ENCODE measurements at places on chromosomes 7 and 10.

DNA sequence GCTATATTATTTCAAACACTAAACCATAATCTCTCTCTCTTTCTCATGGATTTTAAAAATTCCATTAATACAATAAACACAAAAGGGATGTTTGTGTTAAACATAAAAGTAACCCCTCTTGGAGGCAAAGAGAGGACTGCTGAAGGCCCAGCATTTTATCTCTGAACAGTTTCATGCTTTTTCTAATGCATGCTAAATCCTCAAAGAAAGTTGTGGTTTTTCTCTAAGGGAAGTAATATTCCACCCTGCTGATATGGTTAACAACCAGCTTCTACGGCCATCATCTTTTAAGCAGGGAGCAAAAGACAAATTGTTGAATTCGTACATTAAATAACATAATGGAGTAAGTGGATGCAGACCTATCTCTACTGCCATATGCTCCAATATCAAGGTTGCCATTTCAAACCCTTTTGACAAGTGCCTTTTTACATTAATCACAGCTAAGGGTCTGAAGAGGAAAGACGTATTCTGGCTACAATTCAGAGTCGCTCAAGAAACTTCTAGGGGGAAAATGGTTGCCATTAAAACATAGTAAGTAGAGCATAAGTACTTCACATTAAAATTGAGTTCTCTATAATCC is 103.1 kb downstream of the SLC25A13 start:
- no peak for DNase-seq

DNA sequence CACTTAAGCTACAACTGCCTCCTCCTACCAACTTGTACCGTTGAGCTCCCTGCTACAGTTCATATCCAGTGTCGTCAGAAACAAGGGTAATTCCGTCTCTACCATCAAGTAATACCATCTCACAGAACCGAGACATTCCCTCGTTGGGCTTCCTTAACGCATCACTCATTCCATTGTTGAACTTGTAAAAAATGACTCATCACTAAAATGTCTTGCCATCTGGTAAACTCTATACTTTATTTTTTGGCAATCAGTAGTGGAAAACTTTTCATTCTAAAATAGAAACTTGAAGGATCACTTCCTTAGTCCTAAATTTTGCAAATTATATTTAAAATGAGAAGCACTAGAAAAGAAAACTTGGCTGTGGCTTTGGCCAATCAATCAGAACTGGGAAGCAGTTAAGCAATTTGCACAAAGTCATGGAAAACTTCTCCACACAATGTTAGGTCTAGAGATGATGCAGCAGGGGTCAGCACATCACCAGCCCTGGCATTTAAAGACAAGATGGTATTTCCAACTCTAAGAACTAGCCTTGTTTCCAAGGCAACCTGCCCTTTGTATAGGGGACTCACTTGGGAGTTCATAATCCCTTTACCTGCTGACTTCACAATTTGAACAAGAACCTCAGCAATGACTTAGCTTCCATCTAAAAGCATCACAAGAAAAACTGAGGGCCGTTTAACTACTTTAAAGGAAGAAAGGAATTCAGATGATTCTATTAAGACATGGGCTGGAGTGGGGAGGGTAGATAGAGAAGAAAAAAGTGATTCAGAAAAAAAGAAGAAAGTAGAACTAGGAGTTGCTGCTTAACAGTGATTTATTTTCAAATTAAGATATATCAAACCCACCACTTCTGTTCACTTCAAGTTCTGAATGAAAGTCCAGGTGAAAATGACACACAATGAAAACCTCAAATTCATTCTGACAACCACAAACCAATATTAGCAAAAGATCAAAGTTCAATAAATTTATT is 288.1 kb downstream of the PARD3 start:
- no peak for DNase-seq

GRCh38 chr10:93514521-93514920 is 18.1 kb downstream of the CEP55 start:
- no peak for DNase-seq

- DNase-seq, result no peak
Observed at GRCh38 chr10:103899312-103899711, 18.7 kb downstream of the STN1 start.

DNA sequence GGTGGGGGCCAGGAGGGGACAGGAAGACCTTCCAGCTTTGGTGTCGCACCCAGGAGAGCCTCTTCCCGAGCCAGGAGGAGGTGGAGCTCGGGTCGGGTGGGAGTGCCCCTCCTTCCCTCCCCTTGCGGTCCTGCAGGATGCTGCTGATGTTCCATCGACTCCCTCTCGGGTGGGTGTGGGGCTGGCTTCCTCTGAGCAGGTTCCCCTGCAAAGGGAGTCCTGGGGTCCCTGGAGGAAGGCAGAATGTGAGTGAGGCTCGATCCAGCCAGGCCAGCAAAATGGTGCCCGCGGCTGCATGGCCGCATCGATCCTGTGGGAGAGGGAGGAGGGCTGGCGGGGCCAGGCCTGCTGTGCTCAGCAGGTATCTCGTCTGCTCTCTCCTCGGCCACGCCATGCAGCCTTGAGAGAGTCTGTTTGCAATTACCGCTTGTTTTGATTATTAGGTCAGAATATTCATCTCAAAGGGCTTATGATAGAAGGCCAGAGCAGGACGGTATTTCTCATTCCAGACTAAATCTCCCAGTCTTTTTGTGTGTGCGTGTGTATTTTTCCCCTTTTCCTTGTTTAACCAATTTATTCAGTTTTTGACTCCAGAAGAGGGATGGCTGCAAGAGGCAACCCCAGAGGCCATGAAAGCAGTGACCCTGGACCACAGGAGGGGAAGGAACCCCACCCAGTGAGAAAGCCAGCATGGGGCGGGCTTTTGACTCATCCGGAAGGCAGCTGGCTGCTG is 137.3 kb upstream of the ZMIZ1 start:
- no peak for DNase-seq

DNA sequence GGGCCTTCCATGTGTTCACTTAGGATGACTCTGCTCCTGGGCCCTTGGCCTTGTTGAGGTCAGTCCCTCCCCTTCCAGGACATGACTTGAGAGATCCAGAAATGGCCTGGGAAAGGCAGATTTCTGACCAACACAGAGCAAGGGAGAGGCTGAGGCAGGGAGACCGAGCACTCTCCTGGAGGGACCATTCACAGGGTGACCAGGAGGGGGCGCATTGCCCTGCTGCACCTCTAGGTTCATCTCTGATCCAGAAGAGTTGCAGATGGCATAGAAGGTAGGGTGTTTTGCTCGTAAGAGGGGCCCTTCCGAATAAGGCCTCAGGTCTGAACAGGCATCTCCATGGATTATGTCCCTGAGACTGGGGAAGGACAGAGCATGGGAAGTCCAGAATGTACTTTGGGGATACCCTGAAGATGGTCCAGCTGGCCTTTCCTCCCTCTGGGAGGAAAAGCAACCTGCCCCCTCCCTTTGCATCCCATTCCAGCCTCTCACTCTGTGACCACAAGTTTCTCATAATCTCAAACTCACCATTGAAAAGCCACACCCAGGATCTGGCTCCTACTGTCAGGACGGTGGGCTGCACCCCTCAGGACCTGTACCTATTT is 6.6 kb downstream of the DMBT1 start:
- DNase-seq, result no peak

DNA sequence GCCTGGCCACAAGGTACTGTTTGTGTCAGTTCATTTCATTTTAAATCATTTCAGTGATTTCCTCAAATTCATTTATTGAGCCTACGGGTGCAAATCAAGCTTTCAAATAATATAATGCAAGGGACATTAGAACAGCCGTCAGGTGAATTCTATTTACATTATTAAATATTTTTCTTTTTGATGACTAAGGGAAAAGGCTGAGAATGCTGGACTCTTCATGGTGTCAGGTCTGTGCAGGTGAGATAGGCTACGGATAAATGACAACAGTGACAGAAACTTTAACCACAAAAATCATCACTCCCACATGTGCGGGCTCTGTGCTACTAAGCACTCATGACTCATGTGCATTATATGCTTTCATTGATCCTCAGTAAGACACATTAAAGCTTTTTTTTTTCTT is 149.2 kb upstream of the ZNF716 start:
- DNase-seq, result no peak

Data from activated CD8-positive, alpha-beta memory T cell treated with anti-CD3 and anti-CD28 coated beads for 1 hour (primary cell).